ENCODE measurements at places on chromosomes 1 and 21.

GRCh38 chr1:38733761-38734160, 125.8 kb downstream of the RRAGC start:
- no peak for DNase-seq

GRCh38 chr1:9628541-9629444, 22.7 kb upstream of the PIK3CD start:
- no peak for DNase-seq

- DNase-seq = no peak
Measured at GRCh38 chr21:39040494-39041110, 142.6 kb downstream of the PSMG1 start.

GRCh38 chr1:242813490-242814091, 289.1 kb upstream of the PLD5 start:
- no peak for DNase-seq

- DNase-seq = no peak
Measured at GRCh38 chr1:114466334-114467014, 44.5 kb downstream of the TRIM33 start.

GRCh38 chr1:238264951-238265350, 374.2 kb upstream of the ZP4 start:
- DNase-seq = no peak

DNA sequence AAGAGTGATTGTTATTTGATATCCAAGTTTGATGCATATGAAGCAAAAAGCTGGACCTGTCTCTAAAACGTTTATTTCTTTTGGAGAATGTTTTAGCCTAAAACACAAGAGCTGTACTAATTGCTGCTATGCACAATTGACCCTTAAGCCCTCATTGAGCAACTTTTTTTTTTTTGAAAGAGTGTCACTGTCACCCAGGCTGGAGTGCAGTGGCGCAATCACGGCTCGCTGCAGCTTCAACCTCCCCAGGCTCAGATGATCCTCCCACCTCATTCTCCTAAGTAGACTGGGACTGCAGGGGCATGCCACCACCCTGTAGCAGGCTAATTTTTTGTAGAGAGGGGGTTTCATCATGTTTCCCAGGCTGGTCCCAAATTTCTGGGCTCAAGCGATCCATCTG, 129.1 kb downstream of the PIK3R3 start:
- no peak for DNase-seq

DNA sequence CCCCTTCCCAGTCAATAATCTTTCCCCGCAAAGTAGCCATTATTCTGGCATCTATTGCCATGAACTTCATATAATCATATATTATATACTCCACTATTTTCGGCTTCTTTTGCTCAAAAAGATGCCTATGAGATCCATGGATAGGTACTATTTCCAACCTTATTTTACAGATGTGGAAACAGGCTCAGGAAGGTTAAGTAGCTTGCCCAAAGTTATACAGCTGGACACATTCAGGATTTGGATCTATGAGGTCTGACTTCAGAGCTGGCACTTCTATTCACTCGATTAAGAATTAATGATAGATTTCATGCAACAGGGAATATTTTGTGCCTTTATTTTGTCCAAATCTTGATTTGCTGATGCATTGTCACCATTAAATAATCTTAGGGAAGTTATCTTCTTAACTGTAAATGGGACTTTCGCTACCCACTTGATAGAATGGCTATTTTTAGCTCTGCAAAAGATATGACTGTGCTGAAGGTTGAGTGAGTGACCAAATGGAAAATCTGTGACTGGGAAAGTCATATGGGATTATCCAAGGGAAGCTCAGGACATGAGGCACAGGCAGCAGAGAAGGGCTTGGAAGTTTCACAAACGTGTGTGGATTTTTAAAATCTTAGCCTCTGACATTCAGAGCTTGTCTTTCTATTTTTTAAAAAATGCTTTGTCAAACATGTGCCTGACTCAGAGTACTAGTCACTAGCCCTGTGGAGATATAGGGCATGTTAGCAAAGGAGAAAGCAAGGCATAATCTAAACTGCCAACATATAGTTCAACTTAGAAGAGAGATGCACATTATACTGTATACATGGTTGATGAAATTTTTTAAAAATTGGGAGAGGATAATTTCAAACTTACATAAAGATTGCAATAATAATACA, 36.5 kb downstream of the GIPC2 start:
- no peak for DNase-seq

Data from activated CD4-positive, alpha-beta T cell treated with anti-CD3 and anti-CD28 coated beads for 24 hours (primary cell).